ENCODE measurements at places on chromosomes 3 and 15. TPM values are rescaled to one million over a fixed set of nuclear protein-coding genes. Genes with fewer than 3 reads are reported as not detected.

GRCh38 chr3:152381881-152382295 is 113.2 kb downstream of the MBNL1 start:
- no peak for DNase-seq
- H3K4me1 ChIP-seq, result peaks cover 76% of the 10 kb centered on the region
- H3K36me3 ChIP-seq, result no peaks in the 10 kb centered on the region
- H3K27ac ChIP-seq, result peak overlapping the region; percentile 82
- peak overlapping the region; percentile 61 for H3K4me3 ChIP-seq

GRCh38 chr3:140378571-140379340 is 299.1 kb upstream of the TRIM42 start:
- H3K36me3 ChIP-seq, result no peaks in the 10 kb centered on the region
- DNase-seq, result no peak
- H3K27ac ChIP-seq, result no peak overlapping the region
- H3K4me3 ChIP-seq, result no peak overlapping the region

GRCh38 chr15:78396976-78397375 is 41.0 kb upstream of the IREB2 start:
- no peak overlapping the region for H3K4me3 ChIP-seq
- no peak overlapping the region for H3K27ac ChIP-seq
- DNase-seq, result peak; percentile 77
- H3K4me1 ChIP-seq, result no peaks in the 10 kb centered on the region

GRCh38 chr3:118987477-118987876 is 47.2 kb downstream of the IGSF11 start:
- no peaks in the 10 kb centered on the region for H3K27me3 ChIP-seq
- no peak for DNase-seq
- no peak overlapping the region for H3K4me3 ChIP-seq
- H3K4me1 ChIP-seq, result peaks cover 32% of the 10 kb centered on the region
- no peaks in the 10 kb centered on the region for H3K36me3 ChIP-seq
- H3K27ac ChIP-seq, result peak overlapping the region; percentile 34

Gene PPM1M
- total RNA-seq, result 2.1 TPM

Gene FSIP1
- total RNA-seq, result 0.68 TPM

All from psoas muscle (tissue), 8 donors.